ENCODE measurements at places on chromosomes 12 and 14.
A peak's percentile ranks its signal among the peaks of the same experiment; 100 is the strongest.

DNA sequence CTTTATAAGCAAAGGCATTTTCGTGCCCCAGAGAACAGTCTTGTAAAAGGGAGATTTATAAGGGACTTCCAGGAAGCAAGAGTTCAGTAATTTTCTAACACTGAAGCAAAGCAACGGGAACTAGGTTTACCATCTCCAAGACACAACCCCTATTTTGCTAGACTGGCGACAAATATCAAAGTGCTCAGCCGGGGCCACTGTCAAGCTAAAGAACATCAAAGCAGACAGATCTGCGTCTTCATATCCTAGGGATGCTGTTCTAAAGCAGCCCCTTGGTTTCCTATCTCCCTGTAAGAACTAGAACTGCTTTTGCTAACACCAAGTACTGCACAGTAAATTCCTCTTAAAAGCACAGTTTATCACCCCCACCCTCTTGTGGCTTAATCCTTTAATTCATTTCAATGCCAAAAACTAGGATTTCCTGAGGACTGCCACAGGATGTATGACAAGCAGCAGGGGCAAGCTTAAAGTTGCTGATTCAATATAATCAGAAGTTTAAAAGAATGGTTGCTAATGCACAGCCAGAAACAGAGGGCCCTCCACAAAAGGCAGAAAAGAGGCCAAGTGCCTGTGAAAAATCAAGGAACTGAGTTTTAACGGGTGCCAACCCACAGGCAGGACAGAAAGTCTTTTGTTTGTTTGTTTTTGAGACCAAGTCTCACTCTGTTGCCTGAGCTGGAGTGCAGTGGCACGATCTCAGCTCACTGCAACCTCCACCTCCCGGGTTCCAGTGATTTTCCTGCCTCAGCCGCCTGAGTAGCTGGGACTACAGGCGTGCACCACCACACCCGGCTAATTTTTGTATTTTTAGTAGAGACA lies 44.0 kb upstream of the ISM2 start:
- DNase-seq: no peak

- DNase-seq: no peak
These were observed 38.1 kb downstream of the LRTM2 start for GRCh38 chr12:1858456-1858855.

DNA sequence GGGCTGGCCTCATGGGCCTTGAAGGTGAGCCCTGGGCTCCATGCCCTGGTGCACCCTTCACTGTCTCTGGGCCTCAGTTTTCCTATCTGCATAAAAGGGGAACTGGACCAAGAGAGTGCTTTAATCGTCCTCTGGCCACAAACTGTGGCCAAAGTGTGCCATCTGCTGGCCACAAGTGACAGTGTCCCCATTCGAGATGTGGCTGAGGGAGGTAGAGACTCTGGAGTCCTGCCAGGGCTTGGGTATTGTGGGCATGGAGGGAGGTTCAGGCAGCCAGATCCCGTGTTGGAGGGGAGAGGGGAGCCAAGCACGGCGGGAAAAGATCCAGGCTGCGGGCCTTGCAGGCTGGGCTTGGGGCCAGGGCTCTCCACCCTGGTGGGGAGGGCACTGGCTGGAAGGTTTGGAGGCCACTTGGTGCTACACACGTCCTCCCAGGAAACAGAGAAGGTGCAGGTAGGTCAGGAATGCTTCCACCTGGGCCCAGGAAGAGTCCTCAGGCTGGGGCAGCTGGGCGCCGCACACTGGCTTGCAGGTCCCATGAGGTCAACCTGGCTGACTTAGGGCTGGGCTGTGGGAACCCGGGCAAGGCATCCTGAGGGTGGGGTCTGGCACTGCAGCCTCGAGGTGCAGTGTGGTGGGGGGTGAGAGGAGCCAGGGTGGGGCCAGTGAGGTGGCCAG lies 7.3 kb upstream of the KIF26A start:
- peak; percentile 97 for DNase-seq

DNA sequence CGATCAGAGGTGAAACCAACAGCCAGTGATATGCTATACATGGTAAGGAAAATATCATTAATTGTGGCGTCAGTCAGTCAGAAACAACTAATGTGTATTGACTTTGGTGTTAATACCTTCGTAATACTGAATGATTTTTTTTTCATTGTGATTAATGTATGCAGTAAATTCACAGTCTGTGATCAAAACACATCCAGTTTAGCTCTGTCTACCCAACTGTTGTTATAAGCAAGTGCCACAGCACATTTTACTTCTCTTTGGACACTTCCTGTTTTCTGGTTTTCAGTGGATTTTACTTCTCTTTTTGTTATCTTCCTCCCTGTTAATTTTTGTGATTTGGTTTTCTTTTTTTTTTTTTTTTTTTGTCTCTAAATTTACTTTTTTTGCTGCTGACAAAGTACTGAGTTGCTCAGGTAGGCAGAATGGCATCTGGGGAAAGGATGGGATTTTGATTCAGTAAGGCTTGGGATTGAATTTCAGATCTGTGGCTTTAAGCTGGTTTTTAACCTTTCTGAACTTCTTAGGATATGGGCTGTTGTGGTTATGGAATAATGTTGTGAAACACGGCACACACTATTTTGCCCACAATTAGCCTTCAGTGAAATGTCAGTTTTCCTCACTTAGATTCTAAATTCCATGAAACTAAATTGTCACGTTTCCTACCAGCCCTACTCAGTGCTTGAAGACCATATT lies 604 bp downstream of the GLIPR1 start:
- DNase-seq: no peak

GRCh38 chr12:91523831-91524230 lies 341.2 kb upstream of the DCN start:
- DNase-seq: no peak

GRCh38 chr14:105358140-105358846 lies 40.0 kb upstream of the TEX22 start:
- no peak for DNase-seq

DNA sequence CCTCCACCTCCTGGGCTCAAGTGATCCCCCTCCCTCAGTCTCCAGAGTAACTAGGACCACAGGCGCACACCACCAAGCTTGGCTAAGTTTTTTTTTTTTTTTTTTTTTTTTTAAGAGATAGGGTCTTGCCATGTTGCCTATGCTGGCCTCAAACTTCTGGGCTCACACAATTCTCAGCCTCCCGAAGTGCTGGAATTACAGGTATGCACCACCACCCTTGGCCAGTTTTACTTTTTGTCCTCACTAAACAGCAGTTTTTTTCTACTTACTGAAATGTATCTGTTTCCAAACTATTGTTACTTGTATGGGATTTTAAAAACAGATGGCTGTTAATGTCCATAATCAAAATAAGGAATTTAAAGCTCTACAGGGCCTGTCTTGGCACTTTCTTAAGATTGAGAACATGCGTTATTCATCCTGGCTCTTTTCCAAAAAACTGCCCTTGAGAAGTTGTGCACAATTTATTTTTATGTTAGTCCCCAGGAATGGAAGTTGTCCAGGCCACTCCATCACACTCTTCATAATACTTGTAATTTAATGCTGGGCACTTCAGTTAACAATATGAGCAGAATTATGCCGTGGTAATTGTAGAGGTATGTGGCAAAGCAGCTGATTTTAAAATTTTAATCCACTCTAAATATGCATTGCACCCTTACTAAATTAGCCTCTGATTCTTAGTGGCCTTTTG lies 51.9 kb upstream of the REP15 start:
- no peak for DNase-seq

GRCh38 chr12:74791365-74791764 lies 253.7 kb downstream of the ATXN7L3B start:
- no peak for DNase-seq

GRCh38 chr12:31423405-31423804 lies 97.5 kb upstream of the SINHCAF start:
- DNase-seq: no peak

DNA sequence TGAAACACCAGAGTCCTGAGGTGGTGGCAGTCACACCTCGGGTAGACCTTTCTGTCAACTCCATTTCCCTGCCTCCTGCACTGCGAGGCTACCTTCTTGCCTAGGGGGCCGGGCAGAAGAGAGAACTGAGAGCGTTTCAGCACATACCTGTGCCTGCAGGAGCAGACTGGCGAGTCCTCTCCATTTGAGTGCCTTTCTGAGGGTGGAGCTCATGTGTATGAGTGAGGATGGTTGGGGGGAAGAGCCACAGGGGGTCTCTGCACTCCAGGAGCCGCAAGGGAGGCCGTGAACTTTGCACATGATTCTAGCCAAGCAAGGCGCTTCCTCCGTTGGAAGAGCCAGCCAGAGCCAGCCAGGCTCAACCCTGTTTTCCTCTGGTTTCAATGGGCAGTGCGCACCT lies 31.0 kb upstream of the CCND2 start:
- no peak for DNase-seq

DNA sequence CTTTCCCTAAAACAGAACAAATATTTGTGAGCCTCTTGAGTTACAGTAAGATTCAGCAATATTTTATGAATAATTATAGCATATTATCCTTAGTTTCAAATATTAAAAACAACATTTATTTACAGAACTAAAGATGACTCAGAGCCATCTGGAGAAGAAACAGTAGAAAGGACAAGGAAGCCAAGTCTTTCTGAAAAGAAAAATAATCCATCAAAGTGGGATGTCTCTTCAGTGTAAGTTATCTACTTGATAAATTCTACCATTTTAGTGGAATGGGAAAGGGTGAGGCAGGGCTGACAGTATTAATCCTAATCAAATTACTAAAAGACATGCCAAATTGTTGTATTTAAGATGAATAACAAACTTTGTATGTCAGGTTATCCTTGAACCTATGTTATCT lies 88.1 kb downstream of the DNAI7 start:
- no peak for DNase-seq

GRCh38 chr12:105740970-105741725 lies 397.6 kb downstream of the NUAK1 start:
- DNase-seq: peak; percentile 55

GRCh38 chr12:13230500-13230899 lies 34.0 kb downstream of the EMP1 start:
- DNase-seq: no peak

GRCh38 chr12:99824900-99825542 lies 159.7 kb downstream of the ANKS1B start:
- peak; percentile 34 for DNase-seq

GRCh38 chr12:25712169-25712568 lies 159.1 kb upstream of the LMNTD1 start:
- DNase-seq: no peak

DNA sequence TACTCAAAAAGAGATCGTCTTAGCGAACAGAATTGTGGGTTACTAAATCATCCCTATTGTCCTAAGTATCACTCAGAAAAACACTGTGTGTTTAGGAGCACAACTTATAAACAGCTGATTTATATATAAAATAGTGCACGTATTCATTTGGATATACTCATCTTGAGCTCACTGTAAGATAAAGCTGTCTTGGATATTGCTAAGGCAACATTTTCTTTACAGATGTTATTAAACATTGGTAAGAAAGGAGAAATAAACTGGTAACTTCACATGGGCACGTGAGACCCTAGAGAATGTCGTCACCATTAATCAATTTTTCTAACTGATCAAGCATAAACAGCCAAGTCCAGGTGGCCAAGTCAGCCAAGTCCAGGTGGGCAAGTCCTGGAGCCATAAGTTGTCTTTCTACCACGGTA lies 1.7 kb downstream of the PAWR start:
- DNase-seq: no peak

GRCh38 chr14:61322799-61323290 lies 1.5 kb downstream of the PRKCH start:
- DNase-seq: no peak

- DNase-seq: no peak
These were observed 71.7 kb upstream of the CPSF6 start for GRCh38 chr12:69167648-69168165.

- no peak for DNase-seq
These were observed 92.0 kb upstream of the DYNC1H1 start for GRCh38 chr14:101872346-101872745.

DNA sequence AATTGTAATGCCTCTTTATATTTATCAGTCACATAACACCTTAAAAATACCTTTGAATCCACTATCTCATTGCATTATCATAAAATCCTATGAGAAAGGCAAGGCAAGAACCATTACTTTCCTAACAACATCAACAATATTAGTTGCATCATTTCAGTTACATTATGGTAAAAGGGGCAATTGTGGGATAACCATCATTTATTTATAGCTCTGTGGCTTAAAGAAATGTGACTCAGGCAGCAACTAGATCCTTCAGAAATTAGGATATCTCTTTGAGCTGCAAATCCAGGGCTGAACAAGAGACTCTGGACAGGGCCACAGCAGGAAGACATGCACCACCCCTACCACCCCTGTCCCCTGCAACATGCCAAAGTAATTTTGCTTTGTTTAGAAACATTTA lies 36.4 kb downstream of the EPS8 start:
- DNase-seq: no peak

- no peak for DNase-seq
These were observed 36.9 kb upstream of the CDK17 start for GRCh38 chr12:96437171-96437445.

DNA sequence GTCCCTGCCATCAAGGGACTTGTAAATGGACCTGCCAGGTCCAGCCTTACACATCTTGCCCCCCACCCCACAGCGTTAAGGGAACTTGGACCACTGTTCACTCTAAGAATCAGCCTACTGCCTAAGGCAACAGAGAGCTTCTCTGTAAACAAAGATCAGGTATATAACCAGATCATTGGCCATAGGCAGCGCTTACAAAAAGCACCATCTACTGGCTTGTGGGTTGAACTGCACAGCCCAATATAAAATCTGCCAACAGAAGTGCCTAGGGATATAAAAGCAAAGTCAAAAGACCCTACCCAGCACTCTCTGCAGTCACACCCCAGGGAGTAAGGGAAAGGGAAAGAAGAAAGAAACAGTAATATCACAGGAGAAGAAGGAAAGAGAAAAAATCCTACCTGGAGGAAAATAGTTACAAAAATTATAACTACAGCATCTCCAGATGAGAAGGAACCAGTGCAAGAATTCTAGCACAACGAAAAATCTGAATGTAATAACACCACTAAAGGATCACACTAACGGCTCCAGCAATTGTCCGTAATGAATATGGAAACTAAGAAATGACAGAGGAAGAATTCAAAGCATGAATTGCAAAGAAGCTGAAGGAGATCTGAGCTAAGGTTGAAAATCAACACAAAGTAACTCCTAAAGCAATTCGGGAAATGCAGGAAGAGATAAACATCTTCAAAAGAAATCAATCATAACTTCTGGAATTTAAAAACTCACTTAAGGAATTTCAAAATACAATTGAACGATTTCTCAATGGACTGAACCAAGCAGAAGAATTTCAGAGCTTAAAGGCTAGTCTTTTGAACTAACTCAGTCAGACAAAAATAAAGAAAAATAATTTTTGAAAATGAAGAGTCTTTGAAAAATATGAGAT lies 95.2 kb upstream of the PCED1B start:
- no peak for DNase-seq

- DNase-seq: no peak
These were observed 573 bp downstream of the ARL6IP4 start for GRCh38 chr12:122981036-122981471.
